Pericardium fibroblast (primary cell): ENCODE measurements at places on chromosomes 7 and 10. TPM values are rescaled to one million over a fixed set of nuclear protein-coding genes. Genes with fewer than 3 reads are reported as not detected.

The SRGN gene
- total RNA-seq = 55.3 and 243 TPM in 2 replicates

The PALD1 gene
- 0.12 and 3.7 TPM in 2 replicates for total RNA-seq

The EVX1 gene
- not detected in 2 replicates for total RNA-seq

The TEX47 gene
- not detected in 2 replicates for total RNA-seq

The CELF2 gene
- 29.4 and 47.8 TPM in 2 replicates for total RNA-seq

The PWWP2B gene
- 3.0 and 8.1 TPM in 2 replicates for total RNA-seq

The HOXA5 gene
- 1.3 and 35.0 TPM in 2 replicates for total RNA-seq
